Kasumi-1 (cell line): ENCODE measurements at places on chromosomes 4 and X.

GRCh38 chr4:181793096-181793495 lies 450.1 kb upstream of the TENM3 start:
- no peak for DNase-seq

DNA sequence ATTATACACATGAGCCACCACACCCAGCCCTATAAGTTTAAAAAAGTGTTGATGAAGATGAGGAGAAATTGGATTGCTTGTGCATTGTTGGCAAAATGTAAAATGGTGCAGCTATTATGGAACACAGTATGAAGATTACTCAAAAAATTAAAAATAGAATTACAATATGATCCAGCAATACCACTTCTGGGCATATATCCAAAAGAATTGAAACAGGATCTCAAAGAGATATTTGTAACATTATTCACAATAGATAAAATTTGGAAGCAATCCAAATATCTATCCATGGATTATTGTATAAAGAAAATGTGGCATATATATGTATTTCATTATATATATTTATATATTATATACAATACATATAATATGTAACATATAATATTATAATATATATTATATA lies 515.6 kb upstream of the GNPDA2 start:
- DNase-seq: no peak

GRCh38 chr4:67874986-67875385 lies 8.8 kb downstream of the TMPRSS11D start:
- DNase-seq: no peak

DNA sequence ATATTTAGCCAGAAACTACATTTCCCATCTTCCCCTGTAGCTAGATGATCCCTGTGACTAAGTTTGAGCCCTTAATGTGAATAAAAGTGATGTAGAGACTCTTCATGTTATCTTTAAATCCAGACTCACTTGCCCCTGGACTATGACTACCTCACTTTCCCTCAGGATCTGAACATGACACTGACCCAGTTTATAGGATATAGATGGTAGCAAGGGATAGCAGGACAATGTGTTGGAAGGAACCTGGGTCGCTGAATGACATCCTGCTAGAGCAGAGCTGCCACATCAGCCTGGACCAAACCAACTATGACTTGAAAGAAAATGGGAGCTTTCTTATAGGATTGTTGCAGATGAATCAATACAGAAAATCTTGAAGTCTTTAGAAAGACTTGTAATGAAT lies 138.2 kb downstream of the PACRGL start:
- DNase-seq: no peak

DNA sequence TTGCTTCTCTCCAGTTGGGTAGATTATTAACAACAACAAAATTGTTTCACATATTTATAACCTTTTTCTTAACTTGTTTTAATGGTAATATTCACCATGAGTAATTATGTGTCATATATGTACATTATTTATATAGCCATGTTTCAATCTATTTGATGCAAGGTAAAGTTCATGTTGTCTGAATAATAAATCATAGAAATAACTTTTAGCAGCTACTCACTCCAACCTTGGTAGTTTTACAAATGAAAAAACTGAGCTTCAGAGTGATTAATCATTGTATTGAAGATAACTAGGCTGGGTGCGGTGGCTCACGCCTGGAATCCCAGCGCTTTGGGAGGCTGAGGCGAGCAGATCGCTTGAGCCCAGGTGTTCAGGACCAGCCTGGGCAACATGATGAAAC lies 46.0 kb downstream of the TMA16 start:
- DNase-seq: no peak

- DNase-seq: no peak
Measured at GRCh38 chr4:41178372-41179370, 35.7 kb downstream of the APBB2 start.

- DNase-seq: no peak
Measured at GRCh38 chr4:68997040-68997439, 45.4 kb upstream of the UGT2A3 start.

GRCh38 chr4:105305019-105305836 lies 158.6 kb downstream of the TET2 start:
- DNase-seq: no peak

DNA sequence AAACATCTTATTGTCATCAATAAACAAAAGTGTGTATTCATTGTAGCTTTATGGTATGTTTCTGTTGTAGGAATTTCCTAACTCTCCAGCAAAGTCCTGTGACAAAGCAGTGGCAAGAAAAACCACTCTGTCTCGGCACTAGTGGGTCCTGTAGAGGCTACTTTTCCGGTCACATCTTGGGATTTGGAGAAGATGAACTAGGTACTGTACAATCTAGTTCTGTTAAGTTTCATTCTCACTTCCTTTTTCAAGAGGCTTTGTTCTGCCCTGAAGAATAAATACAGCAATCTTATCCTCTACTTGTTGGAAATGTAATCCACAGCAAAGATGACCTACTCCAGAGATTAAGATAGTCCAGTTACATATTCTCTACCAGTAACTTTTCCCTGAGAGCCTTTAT lies 69.3 kb downstream of the HHIP start:
- DNase-seq: no peak

DNA sequence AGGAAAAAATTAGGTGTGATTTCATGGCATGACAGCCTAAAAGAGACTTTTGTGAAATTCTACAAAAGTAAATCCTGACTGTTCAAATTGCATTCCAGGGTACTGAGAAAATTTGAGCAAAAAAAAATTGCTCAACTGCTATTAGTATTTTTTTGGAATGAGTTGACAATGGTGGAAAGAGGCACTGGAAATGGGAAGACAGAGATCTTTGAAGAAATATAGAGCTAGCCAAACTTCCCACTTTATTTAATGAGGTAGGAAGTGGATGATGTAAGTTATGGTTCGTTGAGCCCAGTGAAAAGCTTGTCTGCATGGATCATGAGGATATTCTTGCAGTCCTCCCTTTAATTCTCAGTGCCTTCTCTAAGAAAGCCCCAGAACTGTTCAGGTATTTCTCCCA lies 183.8 kb downstream of the PTTG2 start:
- DNase-seq: no peak

DNA sequence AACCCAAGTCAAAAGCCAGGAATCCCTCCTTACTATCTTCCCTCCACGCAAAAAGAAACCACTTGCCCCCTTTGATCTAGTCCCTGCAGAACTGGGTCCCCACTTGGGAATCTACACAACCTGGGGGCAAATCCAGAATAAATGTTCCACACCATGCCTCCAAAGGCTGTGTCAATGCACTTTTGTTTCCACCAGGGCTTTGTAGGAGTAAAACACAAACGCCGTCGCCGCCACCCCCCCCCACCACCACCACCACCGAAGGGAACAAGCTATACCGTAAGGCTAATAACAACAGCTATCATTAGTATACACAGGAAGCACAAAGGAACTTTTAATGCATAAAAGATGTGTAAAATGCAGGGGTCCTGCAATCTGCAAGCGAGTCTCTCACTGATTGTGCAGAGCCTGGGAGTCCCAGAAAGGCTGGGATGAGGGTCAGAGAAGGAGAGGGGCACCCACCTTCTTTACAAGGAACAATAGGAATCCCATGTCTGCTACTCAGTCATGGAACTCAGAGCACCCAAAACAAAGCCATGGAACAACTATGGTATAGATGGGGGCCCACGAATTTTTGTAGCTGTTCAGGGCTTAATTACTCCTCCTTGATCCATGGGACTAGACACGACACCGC lies 13.2 kb downstream of the BCOR start:
- DNase-seq: no peak

GRCh38 chr4:55270481-55270880 lies 75.6 kb upstream of the SRD5A3 start:
- DNase-seq: no peak

- DNase-seq: no peak
Measured at GRCh38 chr4:59500103-59500502, 1700.0 kb upstream of the ADGRL3 start.

DNA sequence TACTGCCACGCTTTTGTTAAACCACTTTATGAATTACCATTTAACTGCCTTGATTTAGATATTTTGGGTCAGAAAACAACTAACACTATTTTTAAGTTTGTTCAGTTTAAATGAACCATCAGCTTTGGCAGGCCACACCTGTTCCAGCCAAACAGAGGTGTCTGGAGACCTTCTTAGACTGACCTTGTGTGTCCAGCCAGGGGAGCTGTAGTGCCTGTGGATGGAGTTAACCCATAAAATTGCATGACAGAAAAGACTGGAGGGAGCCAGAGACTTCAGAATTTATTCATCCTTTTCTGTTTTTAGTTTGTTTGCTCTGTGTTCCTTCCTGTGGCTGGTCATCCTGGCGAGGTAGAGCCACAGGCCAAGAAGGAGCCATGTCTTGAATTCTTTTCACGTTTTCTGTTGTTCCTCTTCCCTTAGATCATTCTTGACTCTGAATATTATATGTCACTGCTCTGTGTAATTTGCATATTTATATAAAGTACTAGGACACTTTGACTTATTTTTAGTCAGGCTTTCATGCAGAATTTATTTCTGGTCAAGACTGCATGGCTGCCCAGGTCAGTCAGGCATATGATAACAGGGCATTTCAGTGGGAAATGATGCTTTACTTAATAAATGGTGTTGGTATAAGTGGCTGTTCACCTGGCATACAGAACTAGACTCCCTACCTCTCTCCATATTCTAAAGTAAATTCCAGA lies 26.7 kb downstream of the HERC3 start:
- no peak for DNase-seq

- DNase-seq: no peak
Measured at GRCh38 chr4:126777649-126778048, 855.1 kb upstream of the INTU start.

- no peak for DNase-seq
Measured at GRCh38 chrX:107429090-107429489, 20.4 kb upstream of the FRMPD3 start.

DNA sequence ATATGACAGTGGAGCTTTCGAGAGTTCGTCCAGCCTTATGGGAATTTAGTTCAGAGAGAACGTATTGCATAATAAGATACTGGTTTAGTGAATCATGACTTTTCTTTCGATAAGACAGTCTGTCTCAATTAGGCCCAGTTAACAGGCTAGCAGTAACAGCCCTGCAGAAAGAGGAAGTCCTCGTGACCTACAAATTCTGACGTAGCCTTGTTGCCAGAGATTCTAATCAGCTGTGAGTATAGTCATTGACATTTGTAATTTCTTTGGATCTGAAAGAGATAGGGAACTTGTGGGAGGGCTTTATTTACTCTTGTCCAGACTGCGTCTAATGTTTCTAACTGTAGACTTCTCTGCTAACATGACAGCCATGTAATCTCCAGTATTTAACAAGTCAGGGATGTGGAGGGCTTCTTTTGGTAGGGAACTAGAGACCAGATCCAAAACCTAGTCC lies 15.8 kb downstream of the ART3 start:
- DNase-seq: peak; percentile 92
